WERI-Rb-1 (cell line): ENCODE measurements at places on chromosomes 2 and 18.

GRCh38 chr2:227813229-227813561, 447 bp upstream of the CCL20 start:
- no peak for DNase-seq

DNA sequence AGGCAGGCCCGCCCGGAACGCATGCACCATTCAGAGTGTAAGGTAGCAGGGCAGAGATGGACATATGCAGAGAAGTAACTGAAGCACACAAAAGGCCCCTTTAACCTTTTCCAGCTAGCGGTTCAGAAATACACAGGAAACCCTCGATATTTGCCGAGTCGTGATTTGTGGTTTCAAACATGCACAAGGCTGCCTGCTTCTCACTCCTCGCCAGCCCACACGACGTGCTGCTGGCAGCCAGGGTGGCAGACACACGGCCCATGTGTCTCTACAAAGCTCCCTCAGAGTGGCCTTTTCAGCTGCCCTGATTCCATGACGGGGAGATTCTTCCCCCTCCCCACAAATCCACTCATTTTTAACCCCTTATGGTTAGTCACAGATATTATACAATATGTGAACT, 23.6 kb downstream of the ZBTB7C start:
- no peak for DNase-seq

GRCh38 chr2:76669966-76670465, 852.2 kb downstream of the LRRTM4 start:
- no peak for DNase-seq

GRCh38 chr2:213246497-213247281, 37.6 kb upstream of the SPAG16 start:
- peak; percentile 35 for DNase-seq

GRCh38 chr2:27082773-27083409, 3.7 kb upstream of the KHK start:
- no peak for DNase-seq

DNA sequence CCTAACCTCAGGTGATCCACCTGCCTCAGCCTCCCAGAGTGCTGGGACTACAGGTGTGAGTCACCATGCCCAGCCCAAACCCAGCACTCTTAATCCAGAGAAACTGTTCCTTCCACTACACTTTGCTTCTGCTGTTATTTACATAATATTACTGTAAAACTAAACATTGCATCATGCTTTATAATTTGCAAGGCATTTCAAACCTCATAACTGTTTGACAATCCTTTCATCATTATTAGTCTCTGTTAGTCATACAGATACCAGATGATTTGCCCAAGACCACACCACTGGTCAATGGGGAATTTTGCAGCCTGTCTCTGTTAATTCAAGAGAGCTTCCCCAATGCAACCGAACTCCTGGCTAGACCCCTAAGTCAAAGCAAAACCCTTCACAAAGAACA, 338.3 kb downstream of the ALK start:
- DNase-seq: no peak

DNA sequence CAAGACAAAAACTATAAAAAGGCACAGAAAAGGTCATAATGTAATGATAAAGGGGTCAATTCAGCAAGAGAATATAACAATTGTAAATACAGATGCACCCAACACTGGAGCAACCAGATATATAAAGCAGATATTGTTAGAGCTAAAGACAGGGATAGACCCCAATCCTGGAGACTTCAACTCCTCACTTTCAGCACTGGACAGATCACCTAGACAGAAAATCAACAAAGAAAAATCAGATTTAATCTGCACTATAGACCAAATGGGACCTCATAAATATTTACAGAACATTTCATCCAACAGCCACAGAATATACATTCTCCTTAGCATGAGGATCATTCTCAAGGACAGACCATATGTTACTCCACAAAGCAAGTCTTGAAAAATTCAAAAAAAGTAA, 114.2 kb downstream of the ROCK1 start:
- no peak for DNase-seq

GRCh38 chr2:203446071-203446481, 89.0 kb downstream of the RAPH1 start:
- DNase-seq: no peak

GRCh38 chr2:102012061-102012614, 20.4 kb downstream of the IL1R2 start:
- no peak for DNase-seq

DNA sequence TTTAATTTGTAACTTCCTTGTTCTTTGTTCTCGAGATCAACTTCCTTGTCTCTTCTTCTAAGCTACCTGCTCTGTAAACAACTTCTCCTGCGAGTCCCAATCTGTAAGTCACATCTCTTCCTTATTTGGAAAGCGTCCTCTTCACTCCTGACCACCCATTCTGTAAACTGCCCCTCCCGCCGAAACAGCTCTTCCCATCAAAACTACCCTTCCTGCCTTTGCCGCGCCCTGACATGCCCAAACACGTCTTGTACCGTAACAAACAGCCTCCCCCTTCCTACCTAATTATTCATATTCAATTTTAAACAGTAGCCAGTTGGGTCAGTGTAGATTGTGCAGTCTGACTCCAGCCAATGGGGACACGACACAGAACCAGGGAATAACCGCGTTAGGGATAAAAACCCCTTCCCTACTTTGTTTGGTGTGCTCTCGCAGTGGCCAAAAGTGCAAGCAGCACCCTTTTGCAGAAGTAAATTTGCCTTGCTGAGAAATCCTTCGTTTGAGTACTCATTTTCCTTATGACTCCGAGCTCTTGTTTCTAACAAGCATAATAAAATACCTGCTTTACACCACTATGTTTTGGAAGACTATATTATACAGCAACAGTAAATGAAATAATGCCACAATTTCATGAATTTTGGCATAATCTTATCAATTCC, 39.8 kb downstream of the PIAS2 start:
- no peak for DNase-seq

DNA sequence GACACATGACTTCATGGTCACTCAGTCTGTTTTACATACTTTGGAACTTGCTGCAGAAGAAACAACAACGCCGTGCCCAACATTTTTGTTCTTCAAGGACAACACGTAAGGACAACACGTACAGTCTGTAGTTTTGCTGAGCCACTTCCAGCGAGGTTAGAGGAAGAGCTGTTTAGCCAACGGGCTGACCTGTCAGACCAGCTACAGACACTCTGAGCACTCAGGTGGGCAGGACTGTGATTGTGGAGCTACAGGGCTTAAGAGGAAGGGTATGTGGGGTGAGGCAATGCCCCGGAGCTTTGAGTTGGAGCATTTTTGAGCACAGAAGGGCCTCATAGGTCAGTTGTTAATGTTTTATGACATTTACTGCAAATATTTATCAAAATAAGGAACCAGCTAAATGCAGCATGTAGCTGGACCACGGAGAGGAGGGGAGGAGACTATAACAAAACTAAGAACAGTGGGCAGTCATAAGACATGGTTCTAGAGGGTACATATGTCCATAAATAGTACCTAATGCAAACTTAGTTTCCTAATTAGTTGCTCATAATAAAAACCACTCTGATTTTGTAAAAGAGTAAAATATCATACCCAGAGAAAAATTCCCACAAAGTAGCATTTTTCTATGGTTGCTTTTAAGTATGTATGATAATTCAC, 26.3 kb upstream of the NPC1 start:
- DNase-seq: no peak

- DNase-seq: no peak
Measured at GRCh38 chr18:48042431-48042830, 112.0 kb upstream of the SMAD2 start.

DNA sequence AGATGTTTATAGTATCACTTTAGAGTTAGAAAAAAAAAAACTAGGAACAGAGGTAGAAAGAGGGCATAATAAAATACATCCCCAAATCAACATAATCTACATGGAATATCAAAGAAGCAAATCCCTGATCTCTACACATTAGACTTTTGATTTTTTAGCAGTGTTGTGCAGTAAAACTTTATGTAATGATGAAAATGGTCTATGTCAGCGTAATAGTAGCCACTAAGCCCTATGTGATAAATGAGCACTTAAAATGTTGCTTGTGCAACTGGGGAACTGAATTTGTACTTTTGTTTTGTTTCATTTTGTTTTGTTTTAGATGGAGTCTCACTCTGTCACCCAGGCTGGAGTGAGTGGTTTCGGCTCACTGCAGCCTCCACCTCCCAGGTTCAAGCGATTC, 36.3 kb downstream of the LNPK start:
- no peak for DNase-seq

GRCh38 chr2:142893241-142893640, 15.8 kb downstream of the KYNU start:
- DNase-seq: no peak

DNA sequence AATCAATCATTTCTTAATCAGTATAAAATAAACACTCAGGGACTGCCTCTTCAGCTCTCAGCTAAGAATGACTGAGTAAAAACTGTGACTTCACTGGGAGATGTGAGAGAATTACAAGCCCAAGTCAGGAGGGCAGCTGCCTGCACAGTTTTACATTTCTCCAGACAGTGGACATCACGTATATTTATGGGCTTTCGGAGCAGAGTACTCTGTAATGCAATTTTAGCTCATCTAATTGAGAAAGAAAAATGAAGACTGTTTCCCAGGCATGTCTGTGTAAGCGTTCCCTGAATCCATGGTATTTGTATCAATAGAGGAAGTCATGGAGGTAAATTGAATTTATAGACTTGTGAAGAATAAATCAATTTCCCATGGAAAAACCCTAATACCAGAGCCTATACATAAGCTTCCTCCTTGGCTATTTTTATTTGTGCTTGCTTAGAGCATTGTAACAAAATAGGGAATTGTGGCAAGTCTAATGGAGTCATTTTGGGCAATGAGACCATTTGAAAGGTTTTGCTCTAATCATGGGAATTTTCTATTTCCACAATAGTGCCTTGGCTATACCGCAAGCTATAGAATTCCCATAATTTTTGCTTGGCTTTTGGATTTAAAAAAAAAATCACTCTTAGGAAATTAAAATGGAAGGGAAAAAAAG, 87.2 kb downstream of the SLC5A7 start:
- DNase-seq: no peak

DNA sequence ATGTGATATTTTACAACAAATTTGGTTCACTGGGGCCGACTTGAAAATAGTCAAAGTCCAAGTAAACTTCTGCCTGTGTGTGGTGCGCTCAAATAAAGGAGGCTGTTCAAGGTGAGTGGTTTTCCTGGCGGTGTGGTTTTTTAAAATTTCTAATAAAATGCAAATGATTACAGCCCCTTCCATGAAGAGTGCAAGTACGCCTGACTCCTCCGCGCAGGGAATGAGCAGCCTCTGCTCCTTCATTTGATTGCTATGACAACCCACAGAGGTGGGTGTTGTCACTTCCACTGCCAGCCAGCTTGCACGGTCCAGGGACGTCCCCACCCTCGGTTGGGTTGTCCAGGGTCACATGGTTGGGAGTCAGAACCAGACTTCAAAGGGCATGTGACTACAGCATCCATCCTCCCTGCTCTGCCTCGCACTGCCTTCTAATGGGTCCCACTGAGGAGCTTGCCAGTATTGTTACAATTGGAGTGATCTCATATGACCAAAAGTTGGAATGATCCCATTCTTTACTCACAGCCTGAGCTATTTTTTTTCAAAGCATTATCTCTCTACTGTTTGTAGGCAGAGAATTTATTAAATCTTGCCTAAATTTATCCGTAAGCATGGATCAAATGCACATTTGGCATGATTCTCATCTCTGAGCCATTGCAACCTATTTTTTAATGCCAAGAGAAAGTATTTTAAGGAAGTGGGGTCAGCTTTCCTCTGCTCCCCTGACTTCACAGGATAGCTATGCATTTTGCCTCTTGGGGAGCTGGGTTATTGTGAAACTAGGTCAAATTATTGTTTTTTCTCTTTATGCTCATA, 121.3 kb downstream of the AGAP1 start:
- DNase-seq: no peak

DNA sequence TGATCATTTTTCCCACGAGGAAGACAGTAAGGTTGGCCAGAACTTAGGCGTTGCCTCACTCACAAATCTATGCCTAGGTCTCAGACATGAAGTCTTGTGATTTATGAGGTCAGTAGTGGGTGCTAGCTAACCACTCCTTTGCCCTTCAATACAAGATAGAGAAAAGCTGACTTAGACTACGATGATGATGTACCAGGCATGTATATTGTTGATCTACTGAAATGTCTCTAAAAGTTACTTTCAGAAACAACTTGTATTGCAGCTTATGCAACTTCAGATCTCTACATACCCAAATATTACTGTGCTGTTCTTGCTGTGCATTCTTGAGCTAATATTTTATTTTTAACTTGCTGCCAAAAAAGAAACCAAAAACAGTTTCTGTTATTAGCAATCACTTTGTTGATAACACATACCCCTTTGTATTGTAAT, 30.6 kb downstream of the MAPRE2 start:
- no peak for DNase-seq

- DNase-seq: no peak
Measured at GRCh38 chr2:172307800-172308199, 119.6 kb upstream of the ITGA6 start.

DNA sequence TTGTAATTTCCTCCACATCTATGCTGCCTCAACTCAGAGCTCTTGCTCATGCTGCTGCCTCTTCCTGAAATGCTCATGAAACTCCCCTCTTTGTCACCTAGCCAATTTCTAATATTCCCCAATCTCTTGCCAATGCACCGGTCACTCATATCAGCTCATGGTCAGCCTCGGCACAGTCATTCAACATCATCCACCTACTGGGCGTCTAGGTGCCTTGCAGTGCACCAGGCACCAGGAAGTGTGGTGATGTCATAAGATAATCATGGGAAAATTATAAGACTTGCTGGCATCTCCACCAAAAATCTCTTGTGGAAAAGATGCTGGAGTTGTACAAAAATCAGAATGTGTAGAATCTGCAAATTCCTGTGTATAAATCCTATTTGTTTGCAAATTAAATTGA, 52.6 kb upstream of the RAB27B start:
- DNase-seq: no peak

- DNase-seq: no peak
Measured at GRCh38 chr2:156540706-156541105, 104.5 kb downstream of the GPD2 start.

DNA sequence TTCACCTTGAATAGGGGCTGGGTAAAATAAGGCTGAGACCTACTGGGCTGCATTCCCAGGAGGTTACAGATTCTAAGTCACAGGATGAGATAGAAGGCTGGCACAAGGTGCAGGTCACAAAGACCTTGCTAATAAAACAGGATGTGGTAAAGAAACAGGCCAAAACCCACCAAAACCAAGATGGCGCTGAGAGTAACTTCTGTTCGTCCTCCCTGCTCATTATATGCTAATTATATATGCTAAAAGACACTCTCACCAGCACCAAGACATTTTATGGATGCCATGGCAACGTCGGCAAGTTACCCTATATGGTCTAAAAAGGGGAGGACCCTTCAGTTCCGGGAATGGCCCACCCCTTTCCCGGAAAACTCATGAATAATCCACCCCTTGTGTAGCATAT, 711.5 kb upstream of the KLHL29 start:
- DNase-seq: no peak
